CD14-positive monocyte (primary cell): ENCODE measurements at places on chromosomes 13 and 19.

GRCh38 chr13:26236296-26236695 lies 14.2 kb upstream of the RNF6 start:
- DNase-seq: no peak

- DNase-seq: no peak
Measured at GRCh38 chr13:76677043-76677442, 209.2 kb downstream of the KCTD12 start.

DNA sequence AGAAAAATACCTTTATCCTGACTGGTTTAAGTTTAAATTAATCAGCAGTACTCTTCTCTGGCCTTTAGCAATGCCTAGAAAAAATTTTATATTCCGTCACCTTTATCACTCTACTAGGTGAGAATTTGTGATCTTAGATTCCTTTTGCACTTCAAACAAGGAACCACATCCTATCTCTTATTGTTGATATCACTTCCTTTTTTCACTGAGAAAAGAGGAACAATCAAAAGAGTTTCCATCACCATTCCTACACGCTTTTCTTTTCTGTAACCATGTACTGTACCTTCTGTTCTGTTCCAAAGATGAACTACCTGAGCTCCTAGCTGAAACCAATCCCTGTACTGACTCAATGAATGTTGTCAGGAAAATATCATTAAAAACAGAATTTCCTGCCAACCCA lies 1379.0 kb upstream of the MIR17HG start:
- peak; percentile 14 for DNase-seq

GRCh38 chr13:95207769-95208366 lies 93.4 kb downstream of the ABCC4 start:
- no peak for DNase-seq

- DNase-seq: no peak
Measured at GRCh38 chr13:46641274-46642081, 88.5 kb downstream of the LRCH1 start.

DNA sequence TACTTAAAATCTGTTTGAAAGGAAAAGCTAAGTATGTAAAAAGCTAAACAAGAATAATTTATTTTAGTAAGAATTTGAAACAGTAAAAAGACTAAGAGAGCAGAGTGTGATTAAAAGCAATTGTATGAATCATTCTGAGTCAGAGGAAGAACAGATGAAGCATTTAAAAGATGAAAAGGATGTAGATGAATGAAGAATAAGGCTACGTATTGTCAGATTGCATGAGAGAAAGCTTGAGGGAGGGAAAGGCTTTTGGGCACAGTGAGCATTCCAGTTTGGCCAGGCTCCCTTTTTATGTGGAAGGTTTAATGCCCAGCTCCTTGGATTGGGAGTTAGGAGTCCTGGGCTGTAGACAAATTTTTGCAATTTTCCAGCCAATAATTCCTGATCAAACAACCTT lies 117.7 kb downstream of the FREM2 start:
- no peak for DNase-seq

- no peak for DNase-seq
Measured at GRCh38 chr13:58994777-58995176, 1169.0 kb downstream of the DIAPH3 start.

- DNase-seq: no peak
Measured at GRCh38 chr19:18939163-18939562, 1.9 kb downstream of the HOMER3 start.

DNA sequence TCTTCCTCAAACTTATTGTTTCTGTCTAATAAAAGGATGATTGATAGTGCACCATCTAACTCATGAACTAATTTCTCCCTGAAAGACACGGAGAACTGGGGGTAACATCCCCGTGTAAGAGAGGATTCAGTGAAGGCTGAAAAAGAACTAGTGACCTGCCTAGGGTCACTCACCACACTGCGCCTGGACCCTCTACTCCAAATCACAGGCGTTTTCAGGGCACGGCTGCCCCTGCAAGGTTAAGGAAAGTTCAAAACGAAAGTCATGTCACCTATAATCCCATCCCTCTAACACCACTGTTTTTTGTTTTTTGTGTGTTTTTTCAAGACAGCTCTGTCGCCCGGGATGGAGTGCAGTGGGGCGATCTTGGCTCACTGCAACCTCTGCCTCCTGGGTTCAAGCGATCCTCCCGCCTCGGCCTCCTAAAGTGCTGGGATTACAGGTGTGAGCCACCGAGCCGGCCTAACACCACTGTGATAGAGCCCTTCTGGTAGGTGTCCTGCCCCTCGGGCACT lies 8.7 kb downstream of the URAD start:
- DNase-seq: no peak

- DNase-seq: no peak
Measured at GRCh38 chr19:16190198-16190597, 5.0 kb downstream of the FAM32A start.

GRCh38 chr13:84481958-84482357 lies 599.7 kb upstream of the SLITRK1 start:
- DNase-seq: no peak

- DNase-seq: no peak
Measured at GRCh38 chr13:32431361-32431760, 3.4 kb upstream of the N4BP2L1 start.

DNA sequence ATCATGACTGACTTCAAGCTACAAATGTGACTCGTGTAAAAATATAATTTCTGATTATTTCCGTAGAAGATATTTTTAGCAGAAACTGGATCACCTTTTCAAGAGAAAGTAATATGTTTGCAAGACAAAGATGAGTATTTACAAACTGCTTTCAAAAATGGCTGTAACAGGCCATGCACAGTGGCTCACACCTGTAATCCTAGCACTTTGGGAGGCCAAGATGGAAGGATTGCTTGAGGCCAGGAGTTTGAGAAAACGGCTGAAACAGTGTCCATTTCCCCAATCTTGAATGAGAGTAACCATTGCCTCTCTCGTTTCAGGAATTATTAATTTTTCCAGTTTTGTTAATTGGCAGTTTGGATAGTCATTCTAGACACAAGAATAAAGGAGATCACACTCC lies 3.5 kb upstream of the ZNF175 start:
- DNase-seq: no peak
